Activated CD4-positive, CD25-positive, alpha-beta regulatory T cell (primary cell): ENCODE measurements at places on chromosomes 7 and 10.

DNA sequence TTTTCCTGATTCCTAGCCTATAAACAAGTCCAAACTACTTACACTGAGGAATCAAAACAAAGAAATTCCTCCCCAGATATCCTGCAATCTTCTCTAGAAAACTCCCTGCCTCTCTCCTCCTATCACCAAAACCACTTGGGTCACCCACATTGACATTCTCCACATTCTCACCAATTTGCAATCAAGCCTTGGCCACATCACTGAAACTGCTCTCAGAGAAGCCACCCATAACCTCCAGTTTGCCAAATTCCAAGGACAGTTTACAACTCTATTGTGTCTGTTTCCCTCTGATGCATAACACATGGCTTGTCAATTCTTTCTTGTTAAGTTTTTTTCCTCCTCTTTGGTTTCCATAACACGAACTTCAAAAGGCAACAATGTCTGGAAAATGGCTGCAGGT, 233.5 kb downstream of the XPNPEP1 start:
- no peak for DNase-seq

GRCh38 chr10:78763651-78764395, 304.9 kb upstream of the ZMIZ1 start:
- no peak for DNase-seq

GRCh38 chr7:30268586-30268985, 15.8 kb upstream of the ZNRF2 start:
- DNase-seq = no peak

DNA sequence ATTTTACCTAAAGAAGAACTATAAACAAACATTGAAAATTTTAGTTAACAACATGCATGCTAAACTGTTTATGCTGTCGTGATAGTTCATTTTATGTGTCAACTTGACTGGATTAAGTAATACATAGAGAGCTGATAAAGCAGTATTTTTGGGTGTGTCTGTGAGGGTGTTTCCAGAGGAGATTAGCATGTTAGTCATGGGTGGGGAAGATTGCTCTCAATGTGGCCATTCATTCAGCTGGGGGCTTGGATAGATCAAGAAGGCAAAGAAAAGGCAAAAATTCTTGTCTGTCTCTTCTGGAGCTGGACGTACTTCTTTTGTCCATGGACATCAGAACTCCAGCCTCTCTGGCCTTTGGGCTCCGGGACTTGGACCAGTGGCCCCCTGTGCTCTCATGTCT, 172.9 kb upstream of the SEMA3E start:
- no peak for DNase-seq

GRCh38 chr7:39083781-39084180, 106.1 kb downstream of the POU6F2 start:
- no peak for DNase-seq

DNA sequence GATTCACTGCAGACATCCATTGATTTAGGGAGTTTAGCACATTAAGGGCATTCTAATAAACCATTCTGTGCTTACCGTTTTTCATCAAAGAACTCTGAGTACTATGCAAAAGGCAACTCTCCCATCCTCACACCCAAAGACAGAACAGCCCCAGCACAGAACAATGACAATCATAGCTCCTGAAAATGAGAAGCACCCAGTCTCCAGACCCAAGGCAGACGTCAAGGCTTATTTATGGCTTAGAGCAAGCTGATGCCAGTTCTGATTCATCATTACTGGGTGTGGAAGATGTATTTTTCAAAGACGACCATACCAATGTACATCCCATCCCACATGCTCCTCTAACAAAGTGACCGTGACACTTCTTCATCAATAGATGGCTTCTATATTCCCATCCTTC, 67.6 kb downstream of the OSBPL3 start:
- no peak for DNase-seq

- no peak for DNase-seq
Observed at GRCh38 chr7:102439963-102440795, 6.8 kb downstream of the ORAI2 start.

DNA sequence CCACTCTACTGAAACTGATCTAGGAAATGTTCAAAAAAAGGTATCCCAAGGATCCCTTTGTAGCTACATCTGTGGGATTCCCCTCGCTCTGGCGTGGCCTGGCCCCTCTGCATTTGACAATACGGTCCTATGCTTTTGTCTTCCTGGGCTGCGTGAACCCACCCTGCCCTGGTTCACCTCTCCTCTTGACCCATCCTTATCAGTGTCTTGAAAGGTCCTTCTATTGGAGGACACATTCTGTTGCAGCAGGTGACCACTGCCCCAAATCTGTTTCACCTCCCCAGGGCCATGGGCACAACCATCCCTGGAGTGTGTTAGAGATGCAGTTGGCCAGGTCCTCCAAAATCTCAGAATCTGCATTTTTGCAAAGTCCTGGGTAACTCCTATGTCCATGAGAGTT, 100.8 kb downstream of the EGFR start:
- no peak for DNase-seq

DNA sequence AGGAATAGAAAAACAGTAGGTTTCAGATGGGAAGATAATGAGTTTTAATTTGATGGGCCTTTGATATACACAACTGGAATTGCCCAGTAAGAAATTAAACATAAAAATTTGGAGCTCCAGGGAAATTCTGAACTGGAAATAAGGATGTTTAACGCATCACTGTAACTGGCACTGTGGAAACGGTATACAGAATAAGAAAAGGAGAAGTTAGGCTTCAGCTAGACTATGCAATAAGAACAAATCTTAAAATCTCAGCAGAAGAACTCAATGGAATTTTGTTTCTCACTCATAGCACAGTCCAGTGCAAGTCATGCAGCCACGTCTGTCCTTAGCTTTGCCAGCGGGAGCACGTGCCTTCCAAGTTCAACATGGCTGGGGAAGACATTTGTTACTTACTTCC, 52.9 kb upstream of the FGL2 start:
- DNase-seq = no peak
